Inflammatory macrophage treated with lipopolysaccharide for 1 hour (primary cell): ENCODE measurements at places on chromosomes 6 and 20.

GRCh38 chr20:59402681-59403080, 102.3 kb downstream of the EDN3 start:
- no peak for DNase-seq

- no peak for DNase-seq
Measured at GRCh38 chr20:18004384-18005031, 35.7 kb downstream of the MGME1 start.

- no peak for DNase-seq
Measured at GRCh38 chr6:163001330-163001729, 273.6 kb downstream of the PACRG start.

DNA sequence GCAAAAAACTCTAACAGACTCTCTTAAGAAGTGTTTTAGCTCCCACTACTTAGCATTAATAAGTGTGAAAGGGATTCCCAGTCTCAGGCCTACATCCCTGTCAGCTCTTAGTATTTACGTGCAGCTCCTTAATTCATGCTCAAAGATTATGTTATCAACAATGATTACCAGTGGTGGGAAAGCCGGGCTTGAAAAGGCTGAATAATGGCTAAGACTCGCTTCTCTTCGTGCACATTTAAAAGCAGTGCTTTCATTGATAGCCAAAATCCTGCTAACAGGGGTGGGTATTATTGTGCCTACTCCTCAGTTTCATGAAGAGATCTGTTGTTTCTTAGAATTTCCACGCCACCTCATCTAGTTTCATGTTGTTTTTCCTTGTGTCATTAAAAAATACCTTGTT, 518.8 kb downstream of the GRIK2 start:
- no peak for DNase-seq

DNA sequence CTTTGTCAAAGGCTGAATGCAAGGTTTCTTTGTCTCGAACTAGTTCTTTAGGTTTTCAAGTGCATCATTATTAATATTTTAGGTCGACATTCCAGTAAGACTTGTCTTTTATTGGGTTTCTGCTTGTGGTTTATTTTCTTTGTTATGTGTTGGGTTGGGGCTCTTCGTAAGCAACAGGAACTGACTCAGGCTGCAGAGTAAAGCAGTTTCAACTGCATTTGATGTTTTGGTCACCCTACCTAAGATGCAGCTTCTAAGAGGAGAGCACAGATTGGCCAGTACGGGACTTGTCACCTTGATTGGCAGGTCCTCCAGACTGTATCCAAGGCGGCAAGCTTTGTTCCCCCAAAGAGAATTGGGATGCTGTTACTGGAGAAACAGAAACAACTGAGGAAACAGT, 149.5 kb upstream of the SULF2 start:
- no peak for DNase-seq

DNA sequence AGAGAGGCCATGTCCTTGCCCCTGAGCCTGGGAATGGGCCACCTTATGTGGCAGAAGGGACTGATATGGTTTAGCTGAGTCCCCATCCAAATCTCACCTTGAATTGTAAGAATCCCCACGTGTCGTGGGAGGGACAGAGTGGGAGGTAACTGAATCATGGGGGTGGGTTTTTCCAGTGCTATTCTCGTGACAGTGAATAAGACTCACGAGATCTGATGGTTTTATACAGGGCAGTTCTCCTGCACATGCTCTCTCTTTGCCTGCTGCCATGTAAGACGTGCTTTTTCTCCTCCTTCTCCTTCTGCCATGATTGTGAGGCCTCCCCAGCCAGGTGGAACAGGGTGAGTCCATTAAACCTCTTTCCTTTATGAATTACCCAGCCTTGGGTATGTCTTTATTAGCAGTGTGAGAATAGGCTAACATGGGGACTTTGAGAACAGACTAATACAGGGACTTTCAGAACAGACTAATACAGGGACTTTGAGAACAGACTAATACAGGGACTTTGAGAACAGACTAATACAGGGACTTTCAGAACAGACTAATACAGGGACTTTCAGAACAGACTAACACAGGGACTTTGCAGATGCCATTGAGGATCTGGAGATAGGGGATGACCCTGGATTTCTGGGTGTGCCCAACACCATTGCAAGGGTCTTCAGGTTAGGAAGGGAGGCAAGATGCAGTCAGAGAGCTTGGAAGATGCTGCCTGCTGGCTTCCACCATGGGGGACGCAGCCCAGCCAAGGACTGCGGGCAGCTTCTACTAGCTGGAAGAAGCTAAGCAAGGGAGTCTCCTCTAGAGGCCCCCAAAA, 86.9 kb downstream of the RAMACL start:
- DNase-seq = peak; percentile 31

- DNase-seq = peak; percentile 24
Measured at GRCh38 chr6:163958646-163959045, 544.1 kb downstream of the QKI start.

DNA sequence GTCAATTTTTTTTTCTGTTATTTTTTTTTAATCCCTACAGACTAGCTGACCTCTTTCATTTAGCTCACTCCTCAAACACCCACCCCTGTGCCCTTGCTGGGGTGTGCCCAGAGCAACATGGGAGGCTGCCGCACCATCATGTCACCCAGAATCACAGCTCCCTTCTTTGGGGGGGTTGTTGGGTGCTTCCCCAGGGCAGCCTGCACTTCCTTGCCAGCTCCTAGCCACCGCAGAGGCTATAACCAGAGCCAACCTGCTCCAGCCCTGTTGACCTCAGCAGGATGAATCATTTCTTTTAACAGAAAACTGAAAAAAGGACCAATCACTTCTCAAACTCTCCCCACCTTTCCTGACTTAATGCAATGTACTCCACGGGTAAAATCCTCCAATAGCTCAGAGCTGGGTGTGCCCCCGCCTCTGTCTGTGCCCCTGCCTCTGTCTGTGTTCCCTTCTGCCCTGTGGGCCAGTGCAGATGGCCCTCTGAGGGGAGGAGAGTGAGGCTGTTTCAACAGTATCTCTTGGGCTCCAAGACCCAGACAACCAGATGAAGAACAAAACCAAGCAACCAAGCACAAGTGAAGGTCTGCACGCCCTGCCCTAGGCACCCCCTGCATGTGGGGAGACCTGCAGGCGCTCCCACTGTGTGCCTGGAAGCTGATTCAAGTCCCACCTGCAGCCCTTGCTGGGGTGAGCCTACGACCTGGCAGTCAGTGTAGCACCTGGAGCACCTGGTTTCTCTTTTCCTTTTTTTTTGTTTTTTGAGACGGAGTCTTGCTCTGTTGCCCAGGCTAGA, 67.7 kb downstream of the PYGB start:
- no peak for DNase-seq

DNA sequence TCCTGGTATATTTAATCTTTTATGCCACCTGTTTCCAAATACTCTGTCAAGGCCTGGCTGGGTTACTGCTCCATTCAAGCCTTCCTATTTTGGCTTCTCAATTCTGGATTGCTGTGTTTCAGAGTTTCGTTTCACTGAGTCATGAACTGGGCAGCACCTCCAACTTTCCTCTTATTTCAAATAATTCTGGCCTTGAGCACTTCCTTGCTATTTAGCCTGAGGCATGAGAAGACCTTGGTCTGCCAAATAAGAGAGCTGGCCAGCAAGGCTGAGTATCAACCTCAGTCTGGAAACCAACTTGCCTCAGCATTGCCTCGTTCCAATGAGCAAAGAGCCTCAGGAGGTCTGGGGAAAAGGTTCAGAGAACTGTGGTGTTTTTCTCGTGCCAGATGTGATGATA, 66.6 kb downstream of the TNFAIP3 start:
- no peak for DNase-seq

DNA sequence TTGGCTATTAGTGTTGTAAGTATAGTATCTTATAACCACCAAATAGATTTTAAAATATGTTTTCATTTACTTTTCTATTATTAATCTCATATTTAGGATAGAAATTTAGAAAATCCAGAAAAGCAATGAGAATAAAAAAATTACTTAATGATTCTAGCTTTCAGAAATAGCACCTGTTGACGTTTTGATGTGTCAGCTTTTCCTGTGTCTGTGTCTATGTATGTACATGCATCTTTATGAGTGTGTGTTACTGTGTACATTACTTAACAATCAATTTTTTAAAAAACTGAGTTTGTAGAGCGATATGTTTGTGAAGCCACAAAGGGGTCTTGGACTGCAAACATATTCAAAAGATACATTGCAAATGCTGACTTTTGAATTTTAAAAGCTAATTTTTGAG, 526.9 kb downstream of the BCKDHB start:
- no peak for DNase-seq

- no peak for DNase-seq
Measured at GRCh38 chr6:39044181-39044580, 4.4 kb upstream of the GLP1R start.

DNA sequence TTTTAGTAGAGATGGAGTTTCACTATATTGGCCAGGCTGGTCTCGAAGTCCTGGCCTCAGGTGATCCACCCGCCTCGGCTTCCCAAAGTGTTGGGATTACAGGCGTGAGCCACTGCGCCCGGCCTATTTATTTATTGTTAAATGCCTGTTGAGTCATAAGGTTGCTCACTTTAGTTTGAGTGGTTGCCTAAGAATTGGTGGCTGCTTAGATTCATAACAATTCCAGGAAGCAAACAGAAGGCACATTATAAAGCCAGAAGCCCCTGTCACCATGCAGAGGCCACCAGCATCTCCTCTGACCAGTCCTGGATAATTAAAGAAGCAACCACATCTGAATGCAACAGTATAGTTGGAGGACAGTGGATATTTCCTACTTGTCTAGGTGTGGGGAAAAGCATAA, 24.0 kb upstream of the ARMH2 start:
- no peak for DNase-seq

DNA sequence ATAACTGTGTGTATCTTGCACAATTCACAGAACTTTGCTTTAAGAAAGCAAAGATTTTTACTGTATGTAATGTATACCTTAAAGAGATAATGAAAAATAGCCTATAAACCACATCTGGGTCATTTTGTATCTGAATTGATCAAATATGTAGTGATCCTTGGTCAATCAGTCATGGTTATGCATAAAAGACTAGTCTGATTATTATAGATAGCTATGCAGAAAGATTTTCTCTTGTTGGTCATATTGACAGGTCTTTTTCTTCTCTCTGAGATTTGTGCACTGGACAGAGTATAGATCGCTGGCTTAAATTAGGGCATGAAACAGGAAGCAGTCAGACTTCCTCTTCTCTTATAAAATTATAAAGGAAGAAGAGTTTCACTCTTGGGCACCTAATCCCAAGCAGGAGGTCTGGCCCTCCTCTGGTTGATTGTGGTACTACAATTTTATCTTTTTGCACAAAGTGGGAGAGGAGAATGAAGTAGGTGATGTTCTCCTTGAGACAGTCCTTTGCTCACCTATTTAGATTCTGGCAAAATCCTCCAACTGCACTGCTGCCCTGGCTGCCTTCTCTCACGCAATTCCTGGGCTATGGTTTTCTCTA, 380.9 kb upstream of the RGS17 start:
- DNase-seq = peak; percentile 84

DNA sequence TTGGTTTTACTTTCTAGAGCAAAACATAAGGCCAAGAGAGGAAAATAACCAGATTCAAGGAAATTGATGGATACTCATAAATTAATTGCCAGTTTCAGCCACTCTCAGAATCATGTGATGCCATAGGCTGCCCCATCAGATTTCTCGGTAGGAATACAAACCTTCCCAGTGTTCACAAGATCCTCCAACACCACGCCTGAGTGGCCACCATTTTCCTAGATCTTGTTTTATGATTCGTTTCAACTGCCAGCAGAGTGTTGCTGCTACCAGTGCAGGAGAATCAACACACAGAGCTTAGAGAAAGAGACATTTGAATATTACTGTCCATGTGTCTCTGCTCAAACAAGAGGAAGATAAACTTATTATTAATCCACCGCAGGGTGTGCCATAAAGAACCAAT, 434.2 kb upstream of the CDH4 start:
- DNase-seq = no peak

- DNase-seq = no peak
Measured at GRCh38 chr20:56324806-56325205, 34.0 kb upstream of the FAM210B start.

GRCh38 chr6:72049376-72049775, 163.0 kb downstream of the RIMS1 start:
- no peak for DNase-seq

DNA sequence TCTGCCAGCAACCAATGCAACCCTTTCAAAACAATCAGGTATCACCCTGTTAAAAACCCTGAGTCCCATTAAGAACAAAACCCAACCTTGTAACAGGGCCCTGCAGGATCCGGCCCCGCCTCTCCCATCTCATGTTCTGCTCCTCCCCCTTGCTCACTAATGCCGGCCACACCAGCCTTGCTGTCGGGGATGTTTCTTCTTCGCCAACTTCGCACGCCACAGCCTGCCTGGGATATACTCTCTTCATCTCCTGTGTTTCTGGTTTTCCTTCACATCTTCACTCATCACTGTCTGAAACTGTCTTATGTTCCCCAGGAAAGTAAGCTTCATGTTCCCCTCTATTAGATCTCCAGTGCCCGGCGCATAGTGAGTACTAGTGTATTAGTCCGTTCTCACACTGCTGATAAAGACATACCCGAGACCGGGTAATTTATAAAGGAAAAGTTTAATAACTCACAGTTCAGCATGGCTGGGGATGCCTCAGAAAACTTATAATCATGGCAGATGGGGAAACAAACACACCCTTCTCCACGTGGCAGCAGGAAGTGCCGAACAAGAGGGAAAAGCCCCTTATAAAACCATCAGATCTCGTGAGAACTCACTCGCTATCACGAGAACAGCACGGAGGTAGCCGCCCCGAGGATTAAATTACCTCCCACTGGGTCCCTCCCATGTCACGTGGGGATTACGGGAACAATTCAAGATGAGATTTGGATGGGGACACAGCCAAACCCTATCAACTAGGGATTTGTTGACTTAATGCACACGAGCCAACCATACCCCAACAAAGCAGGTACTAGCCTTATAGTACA, 5.1 kb downstream of the TP53RK start:
- DNase-seq = no peak

DNA sequence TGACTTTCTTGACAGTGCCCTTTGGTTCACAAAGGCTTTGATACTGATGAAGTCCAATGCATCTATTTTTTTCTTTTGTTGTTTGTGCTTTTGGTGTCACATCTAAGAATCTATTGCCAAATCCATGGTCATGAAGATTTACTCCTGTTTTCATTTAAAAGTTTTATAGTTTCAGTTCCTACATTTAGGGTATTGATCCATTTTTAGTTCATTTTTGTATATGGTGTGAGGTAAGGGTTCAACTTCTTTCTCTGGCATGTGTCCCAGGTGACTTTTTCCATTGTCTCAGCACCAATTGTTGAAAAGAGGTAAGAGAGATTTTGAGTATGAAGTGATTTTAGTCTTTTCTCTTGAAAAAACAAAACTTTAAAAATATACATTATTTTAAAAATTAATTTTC, 260.6 kb downstream of the GMPR start:
- DNase-seq = no peak
